ENCODE measurements at places on chromosomes 6 and 20.

DNA sequence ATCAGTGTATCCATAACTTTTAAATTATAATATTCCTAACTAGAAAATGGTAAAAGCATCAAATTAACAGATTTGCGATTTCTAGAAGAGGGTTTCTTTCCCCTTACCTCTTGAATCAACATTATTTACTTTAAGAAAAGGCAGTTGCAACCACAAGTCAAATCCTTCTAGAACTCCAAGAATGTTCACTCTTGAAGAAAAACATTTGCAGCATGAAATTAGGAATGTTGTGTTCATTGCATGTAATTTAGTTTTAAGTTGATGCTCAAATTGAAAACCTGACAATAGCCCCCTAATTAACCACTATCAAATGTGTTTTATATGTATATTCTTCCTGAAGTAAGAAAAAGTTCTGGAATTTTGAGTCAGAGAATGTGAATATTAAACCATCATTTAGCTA is 2.3 kb upstream of the REV3L start:
- DNase-seq = no peak

DNA sequence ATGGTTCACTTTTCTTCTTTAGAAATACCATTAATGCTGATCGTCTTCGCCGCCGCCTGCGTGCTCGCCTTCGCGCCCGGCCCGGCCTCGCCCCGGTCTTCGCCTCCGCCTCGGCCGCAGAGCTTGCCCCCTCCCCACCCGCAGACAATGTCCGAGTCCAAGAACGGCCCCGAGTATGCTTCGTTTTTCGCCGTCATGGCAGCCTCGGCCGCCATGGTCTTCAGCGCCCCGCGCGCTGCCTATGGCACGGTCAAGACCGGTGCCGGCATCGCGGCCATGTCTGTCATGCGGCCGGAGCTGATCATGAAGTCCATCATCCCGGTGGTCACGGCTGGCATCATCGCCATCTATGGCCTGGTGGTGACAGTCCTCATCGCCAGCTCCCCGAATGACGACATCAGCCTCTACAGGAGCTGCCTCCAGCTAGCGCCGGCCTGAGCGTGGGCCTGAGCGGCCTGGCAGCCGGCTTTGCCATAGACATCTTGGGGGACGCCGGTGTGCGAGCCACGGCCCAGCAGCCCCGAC is 4.8 kb upstream of the PRPH2 start:
- peak; percentile 25 for DNase-seq

GRCh38 chr6:11783524-11784064 is 5.0 kb upstream of the ADTRP start:
- no peak for DNase-seq

GRCh38 chr6:31948753-31949413 is 3.0 kb downstream of the CFB start:
- DNase-seq = no peak

DNA sequence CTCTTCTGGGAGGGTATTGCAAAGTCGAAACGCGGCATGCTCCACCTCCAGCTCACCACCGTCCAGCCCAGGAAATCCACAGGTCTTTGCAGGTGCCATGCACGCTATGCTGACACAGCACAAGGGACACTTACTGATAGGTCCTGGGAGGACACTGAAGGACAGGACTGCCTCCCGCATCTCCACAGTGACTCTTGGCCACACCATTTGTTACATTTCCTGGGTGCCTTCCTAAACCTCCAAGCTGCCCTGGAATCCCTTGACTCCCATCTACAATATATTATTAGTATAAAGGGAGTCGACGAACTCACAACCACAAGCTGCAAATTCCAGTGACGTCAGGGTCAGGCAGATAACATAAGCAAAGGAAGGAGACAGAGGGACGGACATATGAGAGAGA is 106.9 kb downstream of the JPH2 start:
- DNase-seq = no peak

DNA sequence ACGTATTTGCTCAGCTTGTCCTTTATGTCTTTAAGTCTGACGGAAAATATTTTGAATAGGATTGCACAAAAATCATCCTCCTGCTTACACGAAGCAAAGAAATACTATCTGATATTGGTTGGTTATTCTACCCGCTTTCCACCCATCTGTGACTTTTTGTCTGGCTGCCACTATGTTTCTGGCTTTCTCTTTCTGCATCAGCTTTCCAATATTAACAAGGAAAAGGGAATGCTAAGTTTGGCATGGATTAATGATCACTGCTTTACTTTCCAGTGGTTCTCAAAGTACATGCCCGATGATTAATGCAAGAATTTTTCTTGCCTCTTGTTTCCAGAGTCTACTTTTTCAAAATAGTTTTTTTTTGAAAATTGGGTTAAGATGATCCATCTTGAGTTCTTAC is 57.0 kb downstream of the RNF144B start:
- DNase-seq = no peak

DNA sequence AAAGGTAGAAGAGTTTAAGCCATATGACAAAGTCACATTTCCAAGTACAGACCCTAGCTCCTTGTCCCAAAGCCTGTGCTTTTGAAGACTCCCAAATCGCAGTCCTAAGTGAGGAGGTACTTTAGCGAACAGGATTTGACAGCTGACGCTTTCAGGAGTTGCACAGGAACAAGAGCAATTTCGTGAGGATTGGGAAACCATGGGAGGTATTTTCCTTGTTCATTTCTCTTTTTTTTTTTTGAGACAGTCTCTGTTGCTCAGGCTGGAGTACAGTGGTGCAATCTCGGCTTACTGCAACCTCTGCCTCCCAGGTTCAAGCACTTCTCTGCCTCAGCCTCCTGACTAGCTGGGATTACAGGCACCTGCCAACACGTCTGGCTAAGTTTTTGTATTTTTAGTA is 150.6 kb downstream of the MTHFD1L start:
- DNase-seq = no peak

DNA sequence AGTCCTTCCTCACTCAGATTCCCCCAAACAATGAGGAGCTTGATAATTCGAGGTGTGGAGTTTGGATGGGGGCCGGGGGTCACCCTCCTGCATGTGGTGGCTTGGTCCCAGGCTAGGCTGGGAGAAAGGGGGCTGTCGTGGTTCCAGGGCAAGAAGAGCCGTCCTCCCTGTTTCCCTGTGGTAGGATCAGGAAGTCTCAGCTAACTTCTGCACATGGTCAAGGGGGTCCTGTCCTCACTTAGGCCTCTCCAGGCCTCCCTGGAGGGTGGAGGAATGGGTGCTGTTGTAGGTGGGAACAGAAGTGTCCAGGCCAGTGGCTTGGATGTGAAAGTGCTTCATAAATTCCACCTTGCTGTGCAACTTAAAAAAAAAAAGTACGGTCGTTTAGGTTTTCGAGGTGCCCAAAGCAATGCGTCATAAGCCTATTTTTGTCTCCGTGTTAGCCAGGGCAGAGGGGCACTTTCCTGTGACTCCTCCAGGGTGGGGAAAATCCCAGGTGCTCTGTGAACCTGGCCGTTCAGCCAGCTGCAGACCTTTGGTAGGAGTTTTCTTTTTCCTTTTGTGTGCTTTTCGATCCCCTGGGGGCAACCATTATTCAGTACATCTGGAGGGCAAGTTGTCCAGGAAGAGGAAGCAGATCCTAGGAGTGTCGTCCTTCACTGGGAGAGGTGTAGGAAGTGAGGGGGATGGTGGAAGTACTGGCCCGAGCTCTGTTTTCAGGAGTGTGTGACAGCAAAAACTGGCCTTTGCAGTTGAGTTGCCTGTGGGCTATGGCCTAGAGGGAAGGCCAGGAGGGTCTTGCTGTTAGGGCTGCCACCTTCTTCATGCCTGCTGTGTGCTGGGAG is 9.6 kb downstream of the IGF2R start:
- DNase-seq = no peak

- DNase-seq = no peak
Measured at GRCh38 chr6:129102741-129103140, 219.8 kb downstream of the LAMA2 start.

- no peak for DNase-seq
Measured at GRCh38 chr20:1440024-1440423, 26.6 kb downstream of the NSFL1C start.

GRCh38 chr6:1255636-1256365 is 56.1 kb upstream of the FOXQ1 start:
- DNase-seq = peak; percentile 43

DNA sequence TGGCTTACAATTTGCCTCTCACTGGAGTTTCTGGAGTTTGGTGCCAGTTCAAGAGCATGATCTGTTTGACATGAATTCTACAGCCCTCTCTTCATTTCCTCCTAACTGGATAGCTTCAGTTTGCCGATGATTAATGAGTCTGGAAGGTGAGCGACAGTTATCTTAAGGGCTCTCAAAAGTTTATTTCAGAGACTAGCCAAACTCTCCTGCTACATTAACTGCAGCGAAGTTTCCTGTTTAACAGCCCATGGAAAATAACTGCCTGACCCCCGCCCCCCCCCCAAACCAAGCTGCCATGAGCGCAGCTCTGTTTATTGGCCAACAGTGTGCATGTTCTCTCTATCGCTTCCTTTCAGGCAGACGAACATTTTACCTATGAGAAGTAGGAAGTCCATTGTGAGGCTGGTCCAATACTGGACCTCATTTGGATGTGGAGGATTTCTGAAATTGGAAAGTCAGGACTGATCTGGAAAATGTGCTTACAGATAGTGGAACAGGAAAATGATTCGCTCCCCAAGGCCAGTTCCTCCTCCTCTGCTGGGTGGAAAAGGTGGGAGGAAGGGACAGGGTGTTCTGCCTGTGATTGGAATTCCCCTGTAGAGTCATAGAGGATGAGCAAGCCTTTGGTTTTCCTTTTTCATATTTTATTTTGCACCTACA is 522.2 kb upstream of the JAG1 start:
- peak; percentile 34 for DNase-seq

GRCh38 chr6:12414096-12414675 is 124.0 kb downstream of the EDN1 start:
- no peak for DNase-seq

GRCh38 chr6:78867020-78867369 is 356 bp upstream of the IRAK1BP1 start:
- no peak for DNase-seq

DNA sequence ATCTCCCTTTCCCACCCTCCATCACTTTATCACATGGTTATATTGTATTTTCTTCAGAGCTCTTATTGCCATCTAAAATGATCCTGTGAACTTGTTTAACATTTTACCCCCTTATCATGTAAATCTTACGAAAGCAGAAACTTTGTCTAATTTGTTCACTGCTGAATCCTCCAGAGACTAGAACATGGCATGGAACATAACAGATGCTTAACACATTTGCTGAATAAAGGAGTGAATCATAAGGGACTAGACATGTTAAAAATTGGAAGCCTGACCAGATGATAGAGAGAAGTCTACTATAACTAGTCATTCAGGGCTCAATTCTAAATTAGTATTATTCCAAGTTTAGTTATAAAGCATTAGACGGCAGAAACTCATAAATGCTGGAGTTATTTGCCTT is 73.3 kb downstream of the MAN1A1 start:
- no peak for DNase-seq

DNA sequence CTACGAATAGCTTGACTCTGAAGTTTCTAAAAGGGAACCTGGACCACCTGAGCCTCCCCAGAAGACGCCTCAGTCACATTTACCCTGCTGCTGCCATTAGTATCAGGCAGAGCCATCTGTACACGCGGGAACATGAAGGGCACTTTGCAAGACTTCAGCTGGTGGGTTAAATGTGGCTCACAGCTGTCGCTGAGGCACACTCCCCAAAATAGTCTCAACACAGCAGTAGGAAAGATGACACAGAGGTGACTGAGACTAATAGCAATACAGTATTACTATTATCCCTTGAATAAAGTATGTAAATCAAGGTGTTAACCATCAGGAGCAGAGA is 29.0 kb downstream of the PSMB1 start:
- no peak for DNase-seq

- DNase-seq = no peak
Measured at GRCh38 chr6:4031442-4031841, 47.5 kb downstream of the FAM217A start.

Data from stomach (tissue), 19 donors.